Kasumi-1 (cell line): ENCODE measurements at places on chromosomes 12 and 14.
A peak's percentile ranks its signal among the peaks of the same experiment; 100 is the strongest.

- no peak for DNase-seq
These were observed 1.3 kb upstream of the NR1H4 start for GRCh38 chr12:100472325-100472724.

GRCh38 chr12:132956011-132956788 lies at the start of gene ZNF605:
ZNF605 (minus strand) TSS chr12:132956306; CDS start chr12:132945635, 10,671 bp downstream.
- DNase-seq: peak; percentile 86

DNA sequence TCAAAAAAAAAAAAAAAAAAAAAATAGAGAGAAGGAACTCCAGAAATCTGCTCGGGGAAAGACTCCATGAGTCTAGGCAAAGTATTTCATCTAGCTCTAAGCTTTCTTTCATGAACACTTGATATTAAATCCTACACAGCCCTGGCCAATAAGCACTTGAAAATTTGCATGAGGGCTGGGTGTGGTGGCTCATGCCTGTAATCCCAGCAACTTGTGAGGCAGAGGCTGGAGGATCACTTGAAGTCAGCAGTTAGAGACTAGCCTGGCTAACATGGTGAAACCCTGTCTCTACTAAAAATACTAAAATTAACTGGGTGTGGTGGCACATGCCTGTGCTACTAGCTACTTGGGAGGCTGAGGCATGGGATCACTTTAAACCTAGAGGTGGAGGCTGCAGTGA lies 13.1 kb upstream of the METAP2 start:
- DNase-seq: no peak

DNA sequence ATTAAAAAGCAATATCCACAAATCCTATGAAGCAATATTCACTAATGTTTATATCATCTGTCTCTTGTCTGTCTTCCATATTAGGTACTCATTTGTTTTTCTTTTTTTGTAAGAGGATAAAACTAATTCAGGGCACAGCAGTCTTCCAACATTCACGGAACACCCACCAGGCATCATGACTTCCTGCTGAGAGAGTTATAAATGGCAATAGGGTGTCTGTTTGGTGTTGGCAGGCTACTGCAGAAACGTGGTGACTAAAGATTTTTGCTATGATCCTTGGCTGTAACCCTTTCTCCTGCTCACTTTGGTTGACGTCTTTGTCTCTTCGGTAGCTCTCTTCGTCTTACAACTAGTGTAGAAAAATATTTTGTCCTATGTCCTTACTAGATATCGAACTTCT lies 860.6 kb upstream of the MGAT4C start:
- no peak for DNase-seq

DNA sequence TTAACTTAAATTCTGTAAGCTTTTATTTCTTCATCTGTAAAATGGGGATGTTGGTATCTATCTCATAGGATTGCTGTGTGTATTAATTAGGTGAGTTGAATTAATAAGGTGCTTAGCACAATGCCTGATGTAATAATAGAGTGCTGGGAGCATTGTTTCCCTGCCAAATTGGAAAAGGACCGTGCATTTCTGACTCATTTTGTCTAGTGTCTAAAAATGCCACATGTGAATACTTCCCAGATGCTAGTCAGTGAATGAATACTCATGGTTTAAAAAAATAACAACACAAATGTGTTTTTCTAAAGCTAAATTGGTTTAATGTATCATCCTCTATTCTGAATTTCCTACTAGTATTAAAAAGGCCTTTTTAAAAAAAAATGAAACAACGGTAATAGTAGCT lies 45.4 kb upstream of the NEDD1 start:
- no peak for DNase-seq

- peak; percentile 71 for DNase-seq
These were observed 1.8 kb downstream of the COX6A1 start for GRCh38 chr12:120439646-120440247.
